ENCODE measurements at places on chromosomes 1 and 21. TPM values are rescaled to one million over a fixed set of nuclear protein-coding genes. Genes with fewer than 3 reads are reported as not detected.

The CCDC17 gene
- total RNA-seq: 0.78 TPM

The LCE1D gene
- total RNA-seq: not detected

GRCh38 chr1:162077648-162078299, 8.3 kb downstream of the NOS1AP start:
- DNase-seq: no peak

DNA sequence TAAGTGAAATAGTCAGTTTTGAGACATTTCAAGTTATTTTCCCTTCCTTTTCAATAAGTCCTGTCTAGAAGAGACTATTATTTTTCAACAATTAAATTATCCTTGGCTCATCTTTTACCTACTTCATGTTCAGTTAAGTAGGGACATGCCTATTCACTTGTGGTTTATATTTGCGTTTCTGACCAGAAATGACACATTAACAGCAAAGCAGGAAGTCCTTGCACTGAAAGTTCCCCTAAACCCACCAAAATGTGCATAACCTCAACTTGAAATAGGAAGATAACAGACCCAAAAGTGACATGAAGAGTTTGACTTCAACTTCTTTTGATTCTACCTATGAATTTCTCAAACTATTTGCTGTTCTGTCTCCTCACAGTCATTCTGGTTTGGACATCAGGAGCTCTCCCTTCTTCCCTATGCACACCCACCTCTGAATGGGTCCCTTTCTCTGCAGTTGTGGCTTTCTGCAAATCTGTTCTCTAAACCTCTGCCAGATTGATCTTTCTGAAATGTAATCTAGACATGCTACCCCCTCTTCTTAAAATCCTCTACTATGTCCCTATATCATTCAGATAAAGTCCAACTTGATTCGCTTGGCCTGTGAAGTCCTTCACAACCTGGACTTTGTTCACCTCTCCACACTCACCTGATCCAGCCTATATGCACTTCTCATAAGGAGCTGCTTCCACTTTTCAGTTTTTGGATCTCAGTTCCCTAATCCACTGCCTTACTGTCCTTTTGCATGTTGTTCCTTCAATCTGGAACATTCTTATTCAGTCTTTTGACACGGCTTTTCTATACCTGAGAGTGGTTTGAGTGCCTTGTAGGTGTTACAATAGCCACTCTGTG, 661.5 kb upstream of the ADGRL4 start:
- DNase-seq: no peak

The PRAMEF4 gene
- not detected for total RNA-seq

DNA sequence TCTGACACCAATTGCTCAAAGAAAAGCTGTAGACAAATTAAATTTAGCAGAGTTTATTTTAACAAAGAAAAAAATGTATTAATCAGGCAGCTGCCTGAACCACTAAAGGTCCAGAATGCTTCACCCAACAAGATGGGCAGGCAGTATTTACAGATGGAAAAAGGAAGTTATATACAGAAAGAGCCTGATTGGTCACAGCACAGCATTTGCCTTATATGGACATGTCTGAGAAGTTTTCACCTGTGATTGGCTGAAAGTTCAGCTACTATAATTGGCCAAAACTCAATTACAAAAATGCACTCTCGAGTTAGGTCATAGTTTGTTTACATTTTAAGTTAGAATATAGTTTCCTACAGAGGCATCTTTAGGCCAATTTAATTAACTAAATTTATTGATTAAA, 15.1 kb upstream of the FMO1 start:
- DNase-seq: no peak

- no peak for DNase-seq
These were observed 558 bp upstream of the PGD start for GRCh38 chr1:10398278-10398733.

DNA sequence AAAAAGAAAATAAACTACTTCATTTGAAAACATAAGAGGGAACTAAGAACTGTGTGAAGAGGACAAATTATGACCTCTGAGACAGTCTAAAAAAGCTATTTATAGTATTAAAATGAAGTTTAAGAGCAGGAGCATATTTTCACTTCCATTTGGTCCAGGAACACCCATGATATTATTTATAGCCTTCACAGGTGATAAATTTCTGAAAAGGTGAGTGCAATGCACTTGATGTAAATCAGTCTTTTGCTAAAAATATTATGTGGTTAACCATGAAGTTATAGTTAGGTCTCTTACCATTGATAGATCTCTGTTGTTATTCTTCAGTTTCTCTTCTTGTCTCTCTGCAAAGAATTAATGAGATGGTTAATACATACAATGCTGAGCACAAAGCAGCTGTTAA, 14.7 kb downstream of the TMCO1 start:
- DNase-seq: no peak

The CR2 gene
- total RNA-seq: not detected

- DNase-seq: no peak
These were observed 5.8 kb downstream of the KCNJ10 start for GRCh38 chr1:160064164-160064563.

DNA sequence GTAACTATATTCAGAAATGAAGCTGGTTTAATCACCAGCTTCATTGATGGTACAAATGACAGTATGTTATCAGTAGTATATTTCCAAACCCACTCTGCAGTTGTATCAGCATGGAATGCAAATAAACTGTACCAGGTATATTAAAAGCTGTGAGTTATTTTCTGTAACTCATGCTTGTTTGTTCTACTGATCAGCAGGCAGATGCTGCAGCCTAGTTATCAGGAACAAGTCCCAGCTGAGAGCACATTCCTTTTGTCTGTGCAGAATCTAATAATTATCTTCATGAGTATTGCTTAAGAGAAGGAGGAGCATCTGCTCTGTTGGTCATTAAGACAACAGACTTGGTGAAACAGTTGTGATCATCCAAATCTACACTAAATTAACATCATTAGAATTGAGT, 1331.1 kb downstream of the MRPL39 start:
- DNase-seq: no peak

DNA sequence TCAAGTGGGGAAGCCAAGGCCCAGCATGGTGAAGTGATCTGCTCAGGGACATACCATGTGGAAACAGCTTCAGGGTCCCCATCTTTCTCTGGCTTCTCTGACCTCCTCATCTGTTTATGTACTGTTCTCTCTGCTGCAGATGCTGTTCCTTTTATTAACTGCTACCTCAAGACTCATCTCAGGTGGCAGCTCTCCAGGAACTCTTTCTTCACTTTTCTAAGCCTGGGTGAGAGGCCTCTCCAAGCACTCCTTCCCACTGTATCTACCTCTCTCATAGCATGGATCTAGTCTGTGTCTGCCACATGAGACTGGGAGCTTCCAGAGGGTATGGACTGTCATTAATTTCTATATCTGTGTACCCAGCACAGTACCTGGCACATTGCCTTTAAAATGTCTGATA, 73.4 kb upstream of the PPM1J start:
- no peak for DNase-seq

DNA sequence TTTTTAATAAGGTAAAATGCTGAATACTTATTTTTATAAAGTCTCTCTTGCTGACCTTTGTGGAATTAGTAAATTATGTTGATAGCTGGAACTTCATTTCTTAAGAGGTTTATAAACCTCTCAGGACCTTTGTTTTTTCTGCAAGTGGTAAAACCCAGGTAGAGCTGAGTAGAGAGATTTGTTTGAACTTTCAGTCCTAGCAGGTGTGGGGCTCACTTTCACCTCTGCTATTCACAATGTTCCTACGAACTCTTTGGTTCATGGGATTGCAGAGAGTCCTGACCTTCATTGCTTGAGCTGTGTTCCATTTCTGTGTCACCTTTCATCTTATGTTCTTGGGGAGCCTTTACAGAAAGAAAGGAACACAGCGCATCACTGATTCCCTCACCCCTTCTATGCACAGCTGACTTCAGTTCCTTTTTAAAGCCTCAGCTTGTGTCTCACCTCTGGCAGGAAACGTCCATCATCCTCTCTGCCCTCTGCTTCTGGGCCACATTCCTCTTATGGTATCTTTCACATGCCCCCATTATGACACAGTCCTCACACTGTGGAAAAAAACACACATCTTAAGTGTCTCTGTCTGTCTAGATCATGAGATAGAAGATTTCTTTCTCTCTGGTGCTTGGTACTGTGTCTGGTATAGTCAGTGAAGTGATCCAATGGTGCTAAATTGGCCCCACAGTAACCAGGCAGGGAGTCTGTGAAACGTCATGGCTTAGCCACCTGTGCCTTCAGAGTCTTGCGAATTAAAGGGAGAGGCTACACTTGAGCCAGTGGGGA, 262.5 kb upstream of the B3GALT2 start:
- peak; percentile 11 for DNase-seq

GRCh38 chr1:224622831-224623230, 6.7 kb downstream of the CNIH3 start:
- DNase-seq: no peak

The SPRR2B gene
- not detected for total RNA-seq

GRCh38 chr1:24351247-24351646, 32.1 kb downstream of the GRHL3 start:
- no peak for DNase-seq

GRCh38 chr1:46030876-46031660, 101.4 kb downstream of the PIK3R3 start:
- DNase-seq: no peak

DNA sequence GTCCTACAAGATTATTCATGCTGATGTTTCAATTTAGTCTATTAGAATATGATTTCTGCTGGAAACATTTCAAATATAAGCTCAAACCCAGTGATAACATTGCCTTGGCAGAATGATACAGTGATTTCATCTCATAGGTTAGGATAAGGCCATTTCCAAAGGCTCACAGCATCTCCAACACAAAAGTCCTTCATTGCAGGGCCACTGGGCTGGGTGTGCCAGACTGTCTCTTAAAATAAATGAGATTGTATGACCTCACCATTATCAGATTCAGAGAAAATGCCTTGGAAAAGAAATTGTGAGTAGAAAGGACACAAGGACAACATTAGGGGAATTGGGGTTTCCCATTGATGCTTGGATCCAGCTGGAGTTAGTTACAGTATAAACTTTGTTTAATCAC, 30.4 kb downstream of the NGF start:
- no peak for DNase-seq

DNA sequence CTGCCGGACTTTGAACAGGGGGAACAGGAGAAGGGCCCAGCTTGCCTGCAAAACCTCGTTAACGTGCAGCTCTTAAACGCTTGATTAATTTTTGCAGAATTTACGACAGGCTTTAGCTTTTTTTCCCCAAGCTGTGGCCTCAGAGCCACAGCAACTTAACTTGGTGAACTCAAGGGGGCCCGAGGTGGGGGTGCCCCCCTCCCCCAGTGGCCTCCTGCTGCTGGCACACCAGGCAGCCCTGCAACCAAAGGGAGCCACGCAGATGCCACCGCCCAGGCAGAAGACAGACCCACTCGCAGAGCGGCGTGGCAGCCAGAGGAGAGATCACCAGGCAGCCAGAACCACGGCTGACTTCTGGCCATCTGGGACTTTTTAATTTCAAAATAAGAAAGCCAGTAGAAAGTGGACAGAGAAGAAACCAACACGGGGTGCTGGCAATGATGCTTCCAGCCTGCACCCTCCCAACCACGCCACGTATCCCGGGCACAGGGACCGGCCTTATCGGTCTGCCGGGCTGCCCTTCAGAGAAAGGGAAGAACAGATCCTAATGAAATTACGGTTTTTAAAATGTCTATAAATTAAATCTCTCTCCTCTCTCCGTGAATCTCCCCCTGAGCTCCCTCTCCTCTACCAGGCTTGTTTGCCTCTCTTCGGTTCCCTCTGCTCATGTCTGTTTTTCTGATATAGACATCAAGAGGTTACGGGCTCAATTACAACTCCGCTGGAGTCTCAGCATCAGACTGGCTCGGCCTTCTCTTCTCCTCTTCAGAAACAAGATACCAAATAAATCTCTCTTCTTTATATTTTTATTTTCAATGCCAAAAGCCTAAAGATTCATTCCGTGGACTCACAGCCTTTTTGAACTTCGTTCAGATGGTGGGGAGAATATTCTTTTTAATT, 6.4 kb downstream of the CASZ1 start:
- no peak for DNase-seq

The EDN2 gene
- total RNA-seq: not detected

The VPS72 gene
- 80.3 TPM for total RNA-seq

The SHE gene
- total RNA-seq: not detected

GRCh38 chr1:54949053-54949452, 31.4 kb upstream of the TMEM61 start:
- DNase-seq: peak; percentile 26

DNA sequence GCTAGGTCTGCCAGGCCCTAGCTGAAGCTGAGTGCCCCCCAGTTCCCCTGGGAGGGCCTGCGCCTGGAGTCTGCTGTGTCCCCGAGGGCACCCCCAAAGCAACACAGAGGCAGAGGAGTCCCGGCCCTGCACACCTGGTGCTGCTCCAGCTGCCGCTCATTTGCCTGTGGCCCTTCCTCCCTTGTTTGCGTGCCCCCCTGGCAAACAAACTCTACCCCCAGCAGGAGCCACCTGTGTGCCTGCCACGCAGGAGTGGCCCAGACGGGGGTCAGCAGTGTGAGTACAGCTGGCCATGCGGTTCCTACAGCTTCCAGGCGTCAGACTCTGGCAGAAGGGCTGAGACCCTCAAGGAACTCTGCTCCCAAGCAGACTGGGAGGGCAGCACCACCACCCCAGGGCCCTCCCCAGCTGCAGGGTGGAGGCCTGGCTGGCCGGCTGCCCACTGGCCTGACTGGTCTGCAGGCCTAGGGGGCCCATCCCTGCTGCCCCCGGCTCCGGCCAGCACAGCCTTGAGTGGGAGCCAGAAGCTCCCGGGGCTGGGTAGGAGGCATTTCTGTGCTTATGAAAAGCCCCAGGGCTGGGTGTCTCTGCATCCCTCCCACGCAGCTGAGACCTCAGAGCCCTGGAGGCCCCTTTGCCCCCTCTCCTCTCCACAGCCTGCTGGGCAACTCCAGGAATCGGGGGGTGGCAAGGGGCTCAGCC, 563 bp upstream of the TAS1R3 start:
- DNase-seq: no peak

The DTL gene
- total RNA-seq: 1.2 TPM

The S100A11 gene
- total RNA-seq: 227 TPM

- peak; percentile 68 for DNase-seq
These were observed 5.7 kb downstream of the SLC6A17 start for GRCh38 chr1:110155878-110156522.

The NPPA gene
- total RNA-seq: 0.47 TPM

- DNase-seq: no peak
These were observed 378 bp upstream of the NUP210L start for GRCh38 chr1:154155251-154155650.

DNA sequence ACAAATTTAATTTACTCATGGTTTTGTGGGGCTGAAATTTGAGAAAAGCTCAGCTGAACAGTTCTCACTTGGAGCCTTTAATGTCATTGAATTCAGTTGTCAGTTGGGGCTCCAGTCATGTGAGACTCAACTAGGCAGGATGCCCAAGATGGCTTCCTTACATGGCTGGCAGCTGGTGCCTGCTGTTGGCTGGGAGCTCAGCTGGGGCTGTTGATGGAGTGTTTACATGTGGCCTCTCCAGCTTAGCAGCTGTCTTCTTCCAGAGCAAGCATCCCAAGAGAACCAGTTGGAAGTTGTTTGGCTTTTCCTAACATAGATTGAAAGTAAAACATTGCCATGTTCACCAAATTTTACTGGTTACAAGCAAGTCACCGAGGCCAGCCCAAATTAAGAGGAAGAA, 81.8 kb upstream of the KCNA3 start:
- DNase-seq: peak; percentile 62

The PADI3 gene
- not detected for total RNA-seq

Data from myocyte (in vitro differentiated cells).